ENCODE measurements at places on chromosomes 2 and 18.
A peak's percentile ranks its signal among the peaks of the same experiment; 100 is the strongest.

GRCh38 chr2:235352541-235352940 is 141.3 kb upstream of the AGAP1 start:
- DNase-seq = no peak

GRCh38 chr2:58866946-58867345 is 625.8 kb upstream of the FANCL start:
- no peak for DNase-seq

GRCh38 chr2:150413366-150413765 is 74.1 kb downstream of the RND3 start:
- DNase-seq = no peak

DNA sequence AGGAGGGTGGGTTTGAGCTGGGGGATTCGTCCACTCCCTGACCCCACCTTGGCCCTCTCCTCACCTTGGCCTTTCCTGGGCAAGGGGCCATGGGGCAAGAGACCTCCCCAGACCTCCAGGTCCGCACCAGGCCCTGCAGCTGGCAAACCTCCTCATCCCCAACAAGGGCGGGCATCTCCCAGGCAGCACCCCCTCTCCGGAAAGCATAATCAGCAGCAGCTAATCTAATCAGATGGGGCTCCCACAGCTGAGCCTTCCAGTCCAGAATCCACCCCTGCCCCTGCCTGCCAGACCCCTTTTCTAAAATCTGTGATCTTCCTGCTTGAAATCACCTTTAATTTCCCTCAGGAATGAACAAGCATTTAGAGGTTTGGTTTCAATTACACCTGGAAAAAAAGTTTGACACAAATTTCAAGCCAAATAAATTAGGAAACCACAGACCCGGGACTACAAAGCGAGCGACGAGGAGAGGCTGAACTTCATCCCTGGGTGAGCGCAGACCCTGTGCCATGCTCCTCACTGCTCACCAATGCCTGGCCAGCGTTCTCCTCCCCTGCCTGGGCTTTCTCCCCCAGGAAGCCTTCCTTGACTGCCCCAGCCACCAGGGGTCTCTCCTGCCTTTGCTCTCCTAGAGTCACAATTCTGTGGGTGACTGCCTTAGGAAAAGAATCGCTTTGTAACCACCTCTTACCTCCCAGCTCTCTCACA is 143.0 kb upstream of the MYCN start:
- DNase-seq = no peak

GRCh38 chr2:9256570-9257043 is 50.0 kb downstream of the ASAP2 start:
- DNase-seq = peak; percentile 33

DNA sequence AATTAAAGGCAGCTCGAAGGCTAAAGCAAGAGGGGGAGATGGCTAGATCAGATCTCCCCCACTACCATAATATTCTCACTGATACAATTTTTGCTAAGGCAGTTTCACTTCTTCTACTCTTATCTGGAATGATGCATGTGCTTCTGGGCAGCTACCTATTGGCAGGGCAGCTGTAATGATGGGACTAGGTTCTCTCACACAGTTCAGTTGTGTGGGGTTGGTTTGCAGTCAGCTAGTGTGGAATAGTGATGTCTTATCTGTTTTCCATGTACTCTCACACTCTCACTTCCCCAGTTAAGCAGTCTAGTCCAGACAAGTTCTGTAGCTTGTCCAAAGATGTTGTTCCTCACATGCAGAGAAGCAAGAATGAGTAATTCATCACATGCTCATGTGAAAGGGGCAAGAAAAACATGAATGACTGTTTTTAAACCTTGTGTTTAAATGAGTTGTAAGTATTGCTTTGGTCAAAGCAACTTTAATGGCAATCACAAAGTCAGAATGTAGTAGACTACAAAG is 836.1 kb downstream of the CBLN2 start:
- no peak for DNase-seq
